ENCODE measurements at places on chromosomes 3 and 15. TPM values are rescaled to one million over a fixed set of nuclear protein-coding genes. Genes with fewer than 3 reads are reported as not detected.

DPPA4 gene
- 1.6 TPM for total RNA-seq

GRCh38 chr3:81579744-81580143 lies 181.7 kb downstream of the GBE1 start:
- no peak for DNase-seq

- no peak for DNase-seq
These were observed 501.5 kb upstream of the THBS1 start for GRCh38 chr15:39079296-39079847.

- no peak for DNase-seq
These were observed 77.7 kb upstream of the ROBO1 start for GRCh38 chr3:79845546-79845945.

MAGEL2 gene
- total RNA-seq, result 2.4 TPM

MASP1 gene
- total RNA-seq, result 22.8 TPM

- DNase-seq, result no peak
These were observed 127.7 kb upstream of the SPATA16 start for GRCh38 chr3:173268781-173269180.

GOLGA8S gene
- total RNA-seq, result not detected

DNA sequence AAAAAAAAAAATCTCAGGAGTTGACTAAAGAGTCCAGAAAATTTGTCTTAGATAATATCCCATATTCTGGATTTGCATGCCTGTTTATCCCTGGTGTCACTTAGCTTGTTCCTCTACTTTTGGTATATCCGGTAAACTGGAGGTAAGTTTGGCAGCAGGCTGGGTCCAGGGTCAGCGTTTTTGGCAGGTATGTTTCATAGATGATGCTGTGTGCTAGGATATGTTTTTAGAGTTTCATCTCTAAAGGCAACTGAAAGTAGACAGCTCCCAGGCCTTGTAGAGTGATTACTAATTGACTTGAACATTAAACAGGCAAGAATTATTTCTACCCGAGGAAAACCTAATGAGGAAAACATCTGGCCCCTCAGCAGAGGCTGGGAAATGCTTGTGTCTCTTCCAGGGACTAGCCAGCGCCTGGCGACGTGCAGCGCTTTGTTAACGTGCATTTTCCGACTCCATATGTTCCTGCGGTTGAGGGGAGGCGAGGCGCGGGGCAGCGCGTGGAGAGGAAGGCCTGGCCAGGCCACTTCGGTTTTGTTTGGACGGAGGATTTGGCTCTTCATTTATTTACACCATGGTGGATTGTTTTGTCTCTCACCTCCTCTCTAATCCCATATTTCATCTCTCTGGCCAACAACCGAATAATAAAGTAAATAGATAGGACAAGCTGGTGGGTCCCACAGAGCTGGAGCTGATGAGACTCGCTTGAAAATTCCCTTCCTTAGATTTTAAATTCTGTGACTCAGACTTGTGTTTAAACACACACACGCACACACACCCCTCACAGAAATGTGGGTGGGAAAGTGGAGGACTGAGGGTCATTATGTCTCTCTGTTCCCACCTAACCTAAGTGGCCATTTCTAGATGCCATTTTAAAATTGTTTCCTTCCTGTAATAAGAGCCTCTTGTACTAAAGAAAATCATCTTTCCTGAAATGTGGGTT lies 65.3 kb downstream of the ASB7 start:
- no peak for DNase-seq

DNA sequence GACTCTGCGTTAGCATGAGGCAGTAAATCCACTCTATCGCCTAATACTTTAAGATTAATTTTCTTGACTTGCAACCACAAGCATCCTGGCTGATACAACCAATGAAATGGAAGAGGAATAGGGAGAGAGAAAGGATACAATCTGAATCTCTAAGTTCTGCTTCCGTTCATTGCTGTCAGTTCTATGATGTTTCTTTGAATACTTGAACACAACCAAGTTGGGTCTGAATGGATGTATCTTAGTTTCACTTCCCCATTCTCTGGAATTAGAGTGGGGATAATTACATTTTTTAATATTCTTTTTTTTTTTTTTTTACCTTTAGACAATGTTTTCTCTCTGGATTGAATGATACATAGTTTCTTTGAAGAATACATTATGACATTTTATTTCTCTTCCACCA lies 22.9 kb downstream of the PDE8A start:
- DNase-seq, result no peak

DNA sequence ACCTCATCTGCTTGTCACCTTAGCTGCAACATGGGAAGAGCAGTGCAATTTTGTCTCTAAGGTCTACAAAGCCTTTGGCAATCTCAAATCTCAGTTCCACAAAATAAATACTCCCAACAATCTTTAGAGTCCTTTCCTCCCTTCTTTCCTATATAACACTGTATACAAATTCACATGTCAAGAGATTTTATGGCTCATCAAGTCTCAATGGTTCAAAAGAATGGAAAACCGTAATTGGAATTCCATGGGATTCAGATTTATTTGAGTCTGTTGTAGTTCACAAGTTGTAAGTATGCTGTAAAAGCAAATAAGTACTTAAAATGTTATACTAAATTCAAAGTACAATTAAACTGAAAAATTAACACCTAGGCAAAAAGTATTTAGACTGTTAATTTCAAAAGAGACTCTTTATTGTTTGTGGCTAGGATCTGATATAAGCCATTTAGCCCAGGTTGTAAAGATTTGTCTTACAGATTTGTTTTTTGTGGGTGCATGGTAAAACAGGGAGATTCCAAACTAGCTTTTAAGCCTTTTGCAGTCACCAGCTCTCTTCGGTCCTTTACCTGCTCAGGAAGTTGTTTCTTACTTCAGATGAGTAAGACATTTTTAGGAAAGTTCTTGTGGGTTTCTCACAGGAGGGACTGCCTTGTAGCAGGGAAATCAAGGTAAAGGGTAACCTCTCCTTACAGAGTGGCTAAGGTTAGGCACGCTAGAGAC lies 50.1 kb downstream of the CMSS1 start:
- DNase-seq, result no peak

GRCh38 chr3:33991673-33992072 lies 193.2 kb downstream of the PDCD6IP start:
- no peak for DNase-seq

DNA sequence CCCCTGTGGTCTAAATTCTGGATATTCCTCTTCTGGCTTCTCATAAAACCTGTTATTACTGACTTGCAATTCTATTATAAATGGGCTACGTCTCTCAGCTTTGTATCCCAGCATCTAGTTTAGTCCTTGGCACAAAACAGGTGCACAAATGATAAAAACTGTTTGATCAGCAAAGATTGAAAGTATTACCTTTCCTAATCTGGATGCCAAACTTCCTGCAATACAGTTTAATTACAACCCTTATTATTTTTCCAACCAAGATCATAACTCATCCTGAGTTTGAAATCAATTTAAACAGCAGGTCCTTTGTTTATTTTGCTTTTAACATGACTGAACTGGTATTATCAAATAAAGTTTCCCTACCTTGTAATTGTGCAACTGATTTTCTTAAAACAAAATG lies 132.6 kb downstream of the ATP1B3 start:
- no peak for DNase-seq

DNA sequence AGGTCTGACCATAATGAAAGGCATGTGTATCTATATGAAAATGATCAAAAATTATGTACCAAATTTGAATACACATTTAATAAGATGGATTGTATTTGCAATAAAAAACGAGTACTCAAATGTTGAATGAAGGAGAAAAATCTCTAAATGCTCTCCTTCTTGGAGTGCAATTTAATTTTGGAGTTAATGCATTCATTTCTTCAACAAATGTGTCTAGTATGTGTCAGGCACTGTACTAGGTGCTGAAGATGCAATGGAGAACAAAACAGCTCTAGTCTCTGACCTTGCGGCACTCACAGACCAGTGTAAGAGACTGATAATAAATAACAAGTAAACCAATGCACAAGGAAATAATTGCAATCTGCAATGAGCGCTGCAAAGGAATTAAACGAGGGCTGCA lies 28.8 kb downstream of the CA12 start:
- DNase-seq, result no peak

- DNase-seq, result no peak
These were observed 10.9 kb downstream of the ACSBG1 start for GRCh38 chr15:78223396-78224022.

PRSS50 gene
- total RNA-seq, result not detected
